ENCODE measurements at places on chromosomes 1 and 21.

- no peak for DNase-seq
Measured at GRCh38 chr1:107597290-107597689, 367.7 kb downstream of the VAV3 start.

GRCh38 chr1:53315456-53316423, 12.1 kb downstream of the LRP8 start:
- no peak for DNase-seq

- peak; percentile 3 for DNase-seq
Measured at GRCh38 chr1:14255711-14256110, 342.8 kb upstream of the KAZN start.

- DNase-seq = no peak
Measured at GRCh38 chr21:19340303-19340702, 936.7 kb upstream of the TMPRSS15 start.

- peak; percentile 25 for DNase-seq
Measured at GRCh38 chr21:14737922-14738321, 191.8 kb upstream of the SAMSN1 start.

- DNase-seq = no peak
Measured at GRCh38 chr21:26505211-26505610, 67.9 kb downstream of the CYYR1 start.

- DNase-seq = no peak
Measured at GRCh38 chr1:227949954-227950734, 2.4 kb upstream of the WNT9A start.

GRCh38 chr1:16072616-16073484, 601 bp downstream of the FAM131C start:
- DNase-seq = no peak

- peak; percentile 43 for DNase-seq
Measured at GRCh38 chr1:168653567-168653966, 75.4 kb downstream of the DPT start.

GRCh38 chr1:88062650-88063153, 621.4 kb upstream of the PKN2 start:
- DNase-seq = no peak

- no peak for DNase-seq
Measured at GRCh38 chr1:109882288-109883245, 28.1 kb upstream of the CSF1 start.

GRCh38 chr21:36021251-36021837, 39.0 kb downstream of the SETD4 start:
- no peak for DNase-seq

DNA sequence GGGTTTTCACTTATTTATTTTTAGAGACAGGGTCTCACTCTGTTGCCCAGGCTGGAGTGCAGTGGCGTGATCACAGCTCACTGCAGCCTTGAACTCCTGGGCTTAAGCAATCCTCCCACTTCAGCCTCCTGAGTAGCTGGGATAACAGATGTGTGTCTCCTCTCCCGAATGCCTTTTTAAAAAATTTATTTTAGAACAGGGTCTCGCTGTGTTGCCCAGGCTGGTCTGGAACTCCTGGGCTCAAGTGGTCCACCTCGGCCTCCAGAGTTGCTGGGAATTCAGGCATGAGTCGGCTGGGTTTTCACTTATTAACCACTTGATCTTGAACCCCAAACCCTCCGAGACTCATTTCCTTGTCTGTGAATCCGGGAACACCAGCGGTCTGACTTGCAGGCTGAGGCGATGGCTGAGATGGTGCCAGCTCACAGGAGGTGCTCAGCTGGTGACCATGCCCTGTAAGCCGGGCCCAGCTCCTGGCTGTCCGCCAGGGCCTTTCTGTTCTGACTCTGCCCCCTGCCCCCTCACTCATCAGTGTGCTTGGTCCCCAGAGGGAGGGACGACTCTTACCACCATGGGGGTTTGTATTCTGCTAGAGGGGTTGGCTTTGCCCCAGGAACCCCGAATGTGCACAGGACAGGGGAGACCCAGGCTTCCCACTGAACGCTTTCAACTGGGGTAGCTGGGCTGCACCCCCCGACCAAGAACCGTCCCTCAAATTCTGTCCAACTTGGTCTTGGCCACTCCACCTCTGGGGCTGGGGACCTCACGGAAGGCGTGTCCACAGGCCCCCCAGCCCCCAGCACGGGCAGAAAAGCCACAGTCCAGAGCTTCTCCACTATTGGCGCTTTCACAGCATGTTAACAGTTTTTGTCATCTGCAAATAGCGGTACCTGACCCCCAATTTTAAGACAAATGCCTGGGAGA, 22.5 kb downstream of the MMEL1 start:
- peak; percentile 5 for DNase-seq

GRCh38 chr1:31984419-31985347, 29.0 kb upstream of the KHDRBS1 start:
- DNase-seq = peak; percentile 36

- DNase-seq = no peak
Measured at GRCh38 chr1:14855268-14855667, 256.8 kb downstream of the KAZN start.

DNA sequence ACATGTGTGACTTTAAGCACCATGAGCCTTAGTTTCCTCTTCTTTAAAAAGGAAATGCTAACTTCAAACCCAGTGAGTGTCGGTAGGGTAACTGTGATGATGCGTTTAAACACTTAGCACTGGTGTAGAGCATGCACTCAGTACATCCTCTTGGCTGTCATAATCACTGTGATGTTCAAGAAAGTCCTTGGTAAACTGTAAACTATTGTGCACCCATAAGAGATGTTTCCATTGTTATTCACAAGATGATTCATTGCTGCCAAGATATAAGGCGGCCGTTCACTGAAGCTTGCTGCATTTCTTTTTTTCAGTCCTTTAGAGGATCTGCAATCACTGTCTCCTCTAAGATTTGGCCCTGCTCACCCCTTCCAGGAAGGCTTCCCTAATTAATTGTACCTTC, 61.8 kb upstream of the DAB1 start:
- DNase-seq = peak; percentile 71

DNA sequence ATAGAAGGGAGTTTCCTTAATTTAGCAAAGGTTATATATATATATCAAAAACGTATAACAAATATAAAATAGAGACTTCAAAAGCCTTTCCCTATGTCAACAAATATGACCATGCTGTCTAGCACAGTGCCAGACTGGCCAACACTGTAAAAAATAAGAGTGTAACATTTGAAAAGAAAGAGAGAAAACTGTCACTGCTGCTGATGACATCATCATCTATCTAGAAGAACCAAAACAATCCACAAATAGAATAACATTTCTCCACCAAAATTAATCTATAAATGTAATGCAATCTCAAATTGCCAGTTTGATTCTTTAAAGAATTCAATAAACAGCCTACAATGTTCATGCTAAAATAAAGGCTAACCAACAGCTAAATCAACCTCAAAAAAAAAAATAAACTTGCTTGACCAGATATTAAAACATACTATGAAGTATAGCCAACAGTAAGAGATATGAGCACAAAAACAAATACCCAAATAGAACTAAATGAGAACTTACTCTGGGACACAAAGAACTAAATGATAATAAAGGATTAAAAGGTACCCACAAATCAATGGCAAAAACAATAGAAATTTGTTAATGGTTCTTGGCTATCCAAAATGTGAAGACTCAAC, 50.2 kb downstream of the ENAH start:
- DNase-seq = no peak

DNA sequence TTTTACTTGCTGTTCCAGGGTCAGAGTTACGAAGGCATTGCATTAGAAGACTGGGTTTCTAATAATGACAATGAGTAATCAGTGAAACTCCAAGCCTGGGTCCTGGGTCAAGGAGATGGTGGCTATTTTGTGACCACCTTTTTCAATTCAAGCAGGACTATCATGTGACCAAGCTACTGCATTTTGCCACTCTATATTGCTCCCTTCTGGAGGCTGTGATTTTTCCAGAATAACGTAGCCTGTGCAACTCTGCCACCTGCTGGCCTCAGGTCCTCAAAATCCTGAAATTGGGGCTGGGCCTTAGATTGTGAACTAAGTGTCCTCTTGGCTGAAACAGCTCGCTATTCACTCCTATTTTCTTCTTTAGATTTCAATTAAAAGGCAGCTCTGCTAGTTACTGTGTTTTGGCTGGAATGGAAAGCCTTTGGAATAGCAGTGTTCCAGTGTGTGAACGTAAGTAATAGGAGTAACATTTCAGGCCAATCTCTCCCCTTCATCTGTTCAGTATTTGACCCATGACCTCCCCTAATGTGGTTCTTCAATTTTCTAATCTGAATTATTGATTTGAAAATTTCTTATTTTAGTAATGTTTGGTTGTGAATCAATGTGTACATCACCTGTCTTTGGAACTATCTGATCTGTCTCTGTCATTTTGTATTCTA, 52.9 kb upstream of the CD46 start:
- peak; percentile 57 for DNase-seq

DNA sequence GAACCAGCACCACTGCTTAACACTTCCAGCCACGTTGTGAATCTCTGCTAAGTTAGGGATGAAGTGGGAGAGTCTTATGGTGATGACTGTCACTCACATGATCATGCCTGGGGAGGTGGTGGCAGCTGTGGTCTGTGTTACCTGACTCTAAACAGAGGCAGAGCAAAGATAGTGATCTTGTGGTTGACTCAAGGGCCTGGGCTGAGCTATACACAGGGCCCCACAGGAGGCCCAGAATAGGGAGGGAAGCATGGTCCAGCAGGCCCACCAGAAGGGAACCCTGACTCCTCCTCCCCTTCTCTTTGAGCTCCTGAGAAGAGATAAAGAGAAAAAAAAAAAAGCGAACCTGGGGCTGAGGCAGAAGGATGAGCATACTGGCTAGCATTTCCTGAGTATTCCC, 55.0 kb downstream of the PLXNA2 start:
- no peak for DNase-seq

GRCh38 chr21:32389337-32390015, 3.3 kb downstream of the URB1 start:
- peak; percentile 82 for DNase-seq

DNA sequence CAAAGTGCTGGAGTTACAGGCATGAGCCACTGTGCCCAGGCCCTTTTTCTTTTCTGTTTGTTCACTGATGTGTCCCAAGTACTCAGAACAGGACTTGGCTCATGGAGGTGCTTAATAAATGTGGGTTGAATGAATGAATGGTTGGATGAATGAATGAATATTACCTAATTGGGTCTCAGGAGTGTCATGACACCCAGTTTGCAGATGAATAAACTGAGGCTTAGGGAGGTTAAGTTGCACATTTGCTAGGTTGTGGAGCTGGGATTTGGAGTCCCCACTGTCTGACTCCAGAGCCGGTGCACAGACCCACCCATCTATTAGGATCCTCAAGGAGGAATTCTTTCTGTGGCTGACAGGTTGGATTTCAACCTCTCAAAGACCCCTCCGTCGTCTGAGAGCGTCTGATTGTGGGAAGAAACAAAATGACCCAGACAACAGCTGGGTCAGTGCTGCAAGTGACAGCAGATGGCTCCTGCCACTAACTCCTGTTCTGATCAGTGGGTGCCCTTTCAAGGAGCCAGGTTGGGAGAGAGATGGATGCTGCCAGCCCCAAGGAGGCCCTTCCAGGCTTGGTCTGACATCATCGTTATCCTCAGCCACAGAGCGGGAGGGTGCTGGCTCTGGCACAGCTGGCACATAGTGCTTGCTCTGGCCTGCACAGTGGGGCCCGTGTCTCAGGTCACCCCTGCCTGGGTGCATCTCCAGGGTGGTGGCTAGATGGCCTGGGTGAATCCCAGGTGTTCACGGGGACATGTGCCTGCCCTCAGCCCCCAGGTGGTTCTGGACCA, 24.2 kb downstream of the ARHGEF10L start:
- no peak for DNase-seq

GRCh38 chr1:87951852-87952251, 623.2 kb downstream of the LMO4 start:
- peak; percentile 20 for DNase-seq

DNA sequence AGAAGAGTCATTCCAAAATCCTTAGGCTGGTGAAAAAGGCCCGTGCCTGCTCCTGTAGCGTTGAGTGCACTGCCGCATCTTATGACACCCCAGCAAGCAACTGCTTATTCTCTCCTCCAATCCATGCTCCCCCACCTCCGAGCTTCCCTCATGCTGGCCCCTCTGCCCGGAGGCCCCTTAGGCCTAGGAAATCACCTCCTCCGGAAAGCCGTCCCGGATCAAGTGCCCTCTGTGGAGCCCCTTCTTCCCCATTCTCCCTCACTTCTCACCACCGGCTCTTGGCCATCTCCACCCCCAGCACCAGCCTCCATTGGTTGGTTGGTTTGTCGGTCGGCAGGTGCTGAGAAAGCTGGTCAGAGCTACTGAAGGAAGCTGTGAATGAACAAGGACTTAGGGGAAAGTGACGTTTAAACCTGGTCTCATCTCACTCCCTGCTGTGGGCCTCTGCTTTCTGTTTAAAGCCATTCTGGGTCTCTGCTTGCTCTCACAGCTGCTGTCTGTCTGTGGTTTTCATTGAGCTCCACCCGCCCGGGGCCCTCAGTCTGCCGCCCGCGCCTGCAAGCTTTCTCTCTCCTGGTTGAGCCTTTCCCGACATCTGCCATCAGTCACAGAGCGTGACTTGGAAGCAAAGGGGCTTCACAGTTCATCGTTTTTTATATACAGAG, 122.2 kb downstream of the KCNN3 start:
- DNase-seq = peak; percentile 63

DNA sequence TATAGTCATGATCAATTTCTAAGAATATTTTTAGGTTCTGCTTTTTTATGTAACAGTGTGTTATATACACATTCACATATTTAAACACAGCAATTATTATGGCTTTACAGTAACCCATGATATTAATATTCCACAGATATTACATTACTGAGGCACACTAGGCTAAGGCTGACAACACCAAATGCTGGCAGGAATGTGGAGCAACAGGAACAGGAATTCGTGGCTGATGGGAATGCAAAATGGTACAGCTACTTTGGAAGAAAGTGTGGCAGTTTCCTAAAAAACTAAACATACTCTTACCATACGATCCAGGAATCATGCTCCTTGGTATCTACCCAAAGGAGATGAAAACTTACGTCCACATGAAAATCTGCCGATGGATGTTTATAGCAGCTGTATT, 1.9 kb upstream of the KCNJ9 start:
- no peak for DNase-seq

DNA sequence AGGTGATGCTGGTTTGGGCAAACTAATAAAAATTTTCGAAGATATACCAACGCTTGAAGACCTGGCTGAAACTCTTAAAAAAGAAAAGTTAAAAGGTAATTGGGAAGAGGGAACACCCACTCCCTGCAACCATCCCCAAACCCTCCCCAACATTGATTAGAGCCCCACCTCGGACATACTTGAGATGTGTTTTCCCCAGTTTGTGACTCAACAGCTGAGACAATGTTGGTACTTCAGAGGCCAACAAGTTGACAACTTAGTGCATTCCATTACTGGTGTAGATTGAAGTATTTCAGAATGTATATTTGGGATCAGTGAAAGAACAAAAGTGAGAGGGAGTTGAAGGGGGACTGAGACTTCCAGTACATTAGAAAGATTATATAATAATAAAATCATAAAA, 5.1 kb downstream of the IFI16 start:
- DNase-seq = no peak
